ENCODE measurements at places on chromosomes 6 and 20. TPM values are rescaled to one million over a fixed set of nuclear protein-coding genes. Genes with fewer than 3 reads are reported as not detected.

TEAD3 gene
- total RNA-seq: 27.0 TPM

PNPLA1 gene
- not detected for total RNA-seq

RIPOR2 gene
- total RNA-seq: 2.9 TPM

CRIP3 gene
- total RNA-seq: 3.2 TPM

GRCh38 chr6:106082735-106083398 is 3.3 kb upstream of the PRDM1 start:
- no peak for DNase-seq

DNA sequence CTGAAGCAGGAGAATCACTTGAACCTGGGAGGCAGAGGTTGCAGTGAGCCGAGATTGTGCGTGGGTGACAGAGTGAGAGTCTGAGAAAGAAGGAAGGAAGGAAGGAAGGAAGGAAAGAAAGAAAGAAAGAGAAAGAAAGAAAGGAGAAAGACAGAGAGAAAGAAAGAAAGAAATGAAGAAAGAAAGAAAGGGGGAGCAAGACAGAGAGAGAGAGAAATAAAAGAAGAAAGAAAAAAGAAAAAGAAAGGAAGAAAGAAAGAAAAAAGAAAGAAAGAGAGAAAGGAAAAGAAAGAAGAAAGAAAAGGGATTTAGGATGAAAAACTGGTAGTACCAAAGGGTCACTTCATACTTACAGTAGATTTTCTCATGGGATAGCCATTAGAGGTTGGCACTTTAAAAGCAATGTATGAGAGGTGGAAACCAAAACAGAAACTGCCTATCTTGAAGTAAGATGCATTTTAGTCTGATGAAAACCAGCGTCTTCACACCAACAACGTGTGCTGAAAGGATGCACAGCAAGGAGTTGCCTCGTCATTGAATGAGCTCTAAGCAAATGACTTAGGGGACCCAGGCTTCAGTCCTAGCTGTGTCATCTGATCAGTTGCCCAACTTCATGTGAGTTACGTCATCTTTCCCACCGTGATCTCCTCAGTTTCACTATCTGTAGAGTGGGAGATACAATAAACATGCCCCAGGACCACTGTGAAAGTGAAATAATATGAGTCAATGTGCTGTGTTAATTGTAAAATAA is 133.9 kb upstream of the NEDD9 start:
- DNase-seq: no peak

DNA sequence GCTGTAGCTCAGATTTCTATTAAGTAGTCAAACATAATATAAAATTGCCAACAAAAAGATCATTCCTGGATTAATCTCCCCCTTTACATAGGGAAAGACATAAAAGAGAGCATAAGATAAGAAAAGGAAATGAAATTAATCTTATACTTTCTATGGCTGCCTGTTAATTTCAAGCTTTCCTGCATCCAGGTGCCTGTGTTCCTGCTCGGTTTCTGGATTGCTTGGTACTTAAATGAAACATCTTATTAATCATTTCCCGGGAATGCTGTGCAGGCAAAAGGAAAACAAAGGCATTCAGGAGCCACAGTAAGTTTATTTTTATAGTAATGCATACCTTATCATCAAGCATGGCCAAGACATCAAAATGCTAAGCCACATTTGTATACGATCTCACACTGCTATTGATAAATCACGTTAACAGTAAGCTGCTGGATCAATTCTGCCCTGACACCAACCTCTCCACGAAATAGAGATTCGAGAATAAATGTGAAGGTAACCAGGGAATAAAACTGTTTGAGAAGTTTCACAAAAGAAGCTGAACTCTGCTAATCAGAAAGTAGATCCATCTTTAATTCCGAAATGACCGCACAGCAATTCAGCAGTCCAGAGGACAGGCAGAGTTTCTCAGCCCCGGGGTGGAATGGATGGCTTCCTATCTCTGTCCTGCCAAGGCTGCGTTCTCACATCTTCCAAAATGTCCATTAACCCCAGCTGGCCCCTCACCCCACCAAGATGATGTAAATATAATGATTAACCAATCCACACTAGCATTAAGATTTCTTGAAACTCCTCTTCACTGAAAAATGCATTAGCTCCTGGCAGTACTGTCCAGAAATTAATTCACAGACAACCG is 32.6 kb upstream of the APCDD1L start:
- no peak for DNase-seq

GRCh38 chr6:7833751-7834070 is 76.9 kb downstream of the TXNDC5 start:
- DNase-seq: no peak

DNA sequence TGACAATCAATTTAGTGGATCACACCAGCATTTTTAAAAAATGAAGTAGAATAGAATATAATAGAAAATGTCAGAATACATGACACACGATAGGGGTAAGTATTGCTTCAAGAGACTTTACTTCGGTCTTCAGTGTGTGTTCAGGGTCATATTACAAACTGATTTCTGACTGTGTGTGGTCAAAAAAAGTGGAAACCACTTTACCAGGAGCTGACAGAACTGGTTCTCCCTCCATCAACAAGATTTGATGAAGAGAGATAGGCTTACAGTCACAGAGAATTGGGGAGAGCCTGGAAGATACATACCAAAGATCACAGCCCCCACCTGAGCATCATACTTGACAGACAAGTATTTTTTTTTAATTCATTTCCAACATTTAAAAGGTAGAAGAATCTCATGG is 21.7 kb downstream of the ARMC2 start:
- no peak for DNase-seq

DNA sequence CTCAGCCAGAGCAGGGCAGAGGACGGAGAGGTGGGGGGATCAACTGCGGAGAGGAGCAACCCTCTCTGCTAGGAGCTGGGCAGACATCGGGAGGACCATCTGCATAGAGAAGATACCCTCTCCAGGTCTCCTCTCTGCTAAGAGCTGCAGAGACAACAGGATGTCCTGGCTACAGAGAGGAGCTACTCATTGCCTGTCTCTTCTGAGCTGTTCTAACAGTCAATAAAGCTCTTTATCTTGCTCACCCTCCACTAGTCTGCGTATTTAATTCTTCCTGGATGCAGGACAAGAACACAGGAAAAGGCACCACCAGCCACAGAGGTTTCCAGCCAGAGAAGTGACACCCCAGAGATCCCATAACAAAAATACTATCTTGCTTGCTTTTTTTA is 871.1 kb upstream of the GJE1 start:
- DNase-seq: no peak

GRCh38 chr20:1673424-1673823 is 15.8 kb upstream of the SIRPG start:
- no peak for DNase-seq

- no peak for DNase-seq
These were observed 61.6 kb downstream of the KIAA0319 start for GRCh38 chr6:24584382-24584720.
